ENCODE measurements at places on chromosomes 7 and 10. TPM values are rescaled to one million over a fixed set of nuclear protein-coding genes. Genes with fewer than 3 reads are reported as not detected.

The OR2A12 gene
- total RNA-seq: not detected

DNA sequence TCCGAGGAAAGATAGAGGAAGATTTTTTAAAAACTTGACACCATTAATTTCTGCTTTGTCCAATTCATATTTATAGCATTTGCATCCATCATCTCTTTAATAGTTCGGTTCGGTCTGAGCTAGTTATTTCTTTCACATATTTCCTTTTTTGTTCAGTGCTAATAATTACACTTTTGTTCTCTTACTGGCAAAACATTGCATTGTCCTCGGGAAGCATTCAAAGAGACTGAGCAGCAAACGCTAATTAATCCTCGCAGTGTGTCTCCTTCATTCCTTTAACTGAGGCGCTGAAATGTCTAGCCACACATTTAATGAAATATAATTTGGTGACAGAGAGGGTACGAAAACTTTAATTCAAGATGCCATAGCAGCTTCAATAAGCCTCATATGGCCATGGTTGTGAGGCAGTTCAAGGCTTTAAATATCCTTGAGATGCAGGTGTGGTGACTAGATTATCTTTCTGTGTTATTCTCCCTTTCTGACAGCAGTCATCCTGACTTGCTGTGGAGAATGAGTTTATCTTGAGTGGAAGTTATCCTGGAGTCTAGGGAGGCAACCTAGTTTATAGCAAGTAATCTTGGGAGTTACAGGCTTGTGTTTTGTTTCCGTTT, 431.4 kb downstream of the SDK1 start:
- no peak for DNase-seq

- no peak for DNase-seq
Measured at GRCh38 chr7:136063326-136063666, 86.1 kb upstream of the MTPN start.

DNA sequence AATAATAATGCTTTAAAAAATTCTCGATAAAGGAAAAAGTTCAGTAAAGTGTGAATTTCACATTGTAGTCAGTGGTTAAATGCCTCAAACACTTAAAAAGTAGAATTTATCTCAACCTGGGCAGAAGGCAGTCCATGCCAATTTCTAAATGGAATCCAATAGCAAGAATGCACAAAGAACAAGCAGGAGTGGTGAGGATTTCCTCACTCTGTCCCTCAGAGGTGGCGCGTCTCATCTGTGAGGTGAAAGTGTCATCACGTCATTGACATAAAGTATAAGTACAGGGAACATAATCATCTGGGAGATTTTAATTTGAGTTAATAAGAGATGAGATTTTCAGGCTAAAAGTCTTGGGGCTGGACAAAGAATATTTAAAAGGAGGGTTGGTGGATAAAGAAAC, 10.0 kb upstream of the PRKCQ start:
- no peak for DNase-seq

DNA sequence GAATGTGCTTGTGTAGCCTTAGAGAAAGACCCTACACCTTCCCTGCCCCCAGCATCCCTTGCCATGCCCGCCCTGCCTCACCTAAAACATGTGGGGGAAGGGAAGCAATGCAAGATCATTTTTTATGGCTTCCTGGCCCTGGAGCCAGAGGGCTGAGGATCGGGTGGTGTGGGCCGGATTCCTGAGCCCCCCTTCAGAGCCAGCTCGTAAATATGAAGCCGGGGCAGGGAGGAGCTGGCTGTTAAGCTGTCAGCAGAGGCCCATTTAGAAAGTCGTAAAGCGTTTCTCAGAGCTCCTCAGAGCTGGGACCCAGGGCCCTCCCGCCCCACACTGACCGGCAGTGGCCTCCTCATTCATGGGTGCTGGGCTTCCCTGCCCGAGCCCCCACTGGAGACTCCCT, 23.9 kb downstream of the UNC5B start:
- DNase-seq: no peak

The SDK1 gene
- total RNA-seq: 0.04 TPM

DNA sequence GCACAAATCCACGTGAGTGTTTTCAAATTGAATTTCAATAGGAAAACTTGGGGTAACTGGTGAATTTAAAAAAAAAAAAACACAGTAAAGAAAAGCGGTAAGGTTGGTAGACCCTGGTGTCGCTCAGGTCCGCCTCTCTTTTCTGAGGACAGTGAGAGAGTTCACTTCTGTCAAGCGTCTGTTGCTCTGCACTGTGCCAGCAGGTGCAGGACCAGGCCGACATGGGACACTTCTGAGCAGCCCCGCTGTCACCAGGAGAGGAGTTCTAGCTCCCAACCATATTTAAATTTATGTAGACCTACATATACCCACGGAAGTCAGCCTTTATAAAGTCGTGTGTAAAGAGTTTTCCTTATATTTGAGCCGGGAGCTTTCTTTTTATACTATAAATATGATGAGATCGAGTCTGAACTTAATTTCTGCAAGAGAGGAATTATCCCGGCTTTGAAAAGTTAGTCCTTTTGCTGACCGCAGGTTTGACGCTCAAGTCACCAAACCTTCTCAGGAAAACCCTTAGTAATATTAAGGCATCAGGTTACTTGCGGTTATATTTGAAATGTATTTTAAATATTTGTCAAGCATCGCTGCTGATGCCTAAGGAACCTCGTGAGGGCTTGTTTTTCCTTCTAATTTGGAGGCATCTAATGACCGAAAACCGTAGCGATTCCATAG, 531 bp downstream of the IKZF1 start:
- peak; percentile 65 for DNase-seq

- DNase-seq: no peak
Measured at GRCh38 chr7:5425507-5426225, 2.0 kb upstream of the TNRC18 start.

- no peak for DNase-seq
Measured at GRCh38 chr7:115249080-115249479, 327.2 kb downstream of the MDFIC start.

DNA sequence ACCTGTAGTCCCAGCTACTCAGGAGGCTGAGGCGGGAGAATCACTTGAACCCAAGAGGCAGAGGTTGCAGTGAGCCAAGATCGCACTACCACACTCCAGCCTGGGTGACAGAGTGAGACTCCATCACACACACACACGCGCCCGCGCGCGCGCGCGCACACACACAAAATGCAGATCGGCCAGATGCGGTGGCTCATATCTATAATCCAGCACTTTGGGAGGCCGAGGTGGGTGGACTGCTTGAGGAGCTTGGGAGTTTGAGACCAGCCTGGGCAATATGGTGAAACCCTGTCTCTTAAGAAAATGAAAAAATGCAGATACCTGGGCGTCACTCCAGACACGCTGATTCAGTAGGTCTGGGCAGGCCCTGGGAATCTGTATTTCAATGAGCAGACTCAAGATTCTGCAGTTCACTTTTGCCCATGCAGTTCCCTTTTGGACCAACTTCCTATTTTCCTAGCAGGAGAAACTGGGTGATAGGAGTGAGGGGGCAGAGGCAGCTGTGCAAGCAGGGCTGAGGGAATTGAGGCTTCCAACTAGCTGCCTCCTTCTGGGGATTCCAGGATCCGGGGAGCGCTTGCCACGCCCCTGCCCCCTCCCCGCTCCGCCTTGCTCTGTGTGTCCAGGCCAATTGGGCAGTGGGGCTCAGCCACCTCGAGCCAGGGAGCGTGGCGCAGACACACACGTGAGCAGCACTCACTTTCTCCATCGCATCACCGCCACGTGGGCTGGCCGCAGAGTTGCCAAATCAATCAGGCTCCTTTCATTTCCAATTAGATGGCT, 173.6 kb downstream of the SH3PXD2A start:
- DNase-seq: no peak

The ASL gene
- total RNA-seq: 27.7 TPM

DNA sequence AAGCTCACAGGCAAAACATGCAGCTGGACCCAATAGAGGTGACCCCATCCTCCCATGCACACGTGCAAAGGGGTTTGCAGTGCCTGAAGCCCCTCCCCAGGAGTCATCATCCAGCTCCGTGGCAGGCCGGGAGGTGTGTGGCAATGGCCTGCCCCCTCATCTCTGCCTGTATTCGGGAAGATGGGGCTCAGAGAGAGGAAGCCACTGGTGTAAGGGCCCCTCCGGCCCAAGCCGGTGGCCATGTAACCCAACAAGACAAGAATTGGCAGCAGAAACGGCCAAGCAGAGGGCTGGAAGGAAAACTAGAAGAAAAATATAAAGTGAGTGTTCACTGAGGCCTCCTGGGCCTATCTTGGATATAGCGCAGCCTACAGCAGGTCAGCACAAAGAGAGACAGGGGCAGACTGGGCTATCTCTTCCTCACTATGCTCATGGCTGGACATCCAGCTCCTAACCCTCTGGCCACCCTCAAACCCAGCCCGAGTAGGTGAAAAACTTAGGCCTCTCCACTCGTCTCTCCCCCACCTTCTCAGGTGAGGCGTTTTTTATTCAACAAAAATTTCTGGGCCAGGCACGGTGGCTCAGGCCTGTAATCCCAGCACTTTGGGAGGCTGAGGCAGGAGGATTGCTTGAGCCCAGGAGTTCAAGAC, 158.1 kb downstream of the CCDC3 start:
- no peak for DNase-seq

GRCh38 chr10:71753091-71753959, 20.0 kb downstream of the VSIR start:
- no peak for DNase-seq

DNA sequence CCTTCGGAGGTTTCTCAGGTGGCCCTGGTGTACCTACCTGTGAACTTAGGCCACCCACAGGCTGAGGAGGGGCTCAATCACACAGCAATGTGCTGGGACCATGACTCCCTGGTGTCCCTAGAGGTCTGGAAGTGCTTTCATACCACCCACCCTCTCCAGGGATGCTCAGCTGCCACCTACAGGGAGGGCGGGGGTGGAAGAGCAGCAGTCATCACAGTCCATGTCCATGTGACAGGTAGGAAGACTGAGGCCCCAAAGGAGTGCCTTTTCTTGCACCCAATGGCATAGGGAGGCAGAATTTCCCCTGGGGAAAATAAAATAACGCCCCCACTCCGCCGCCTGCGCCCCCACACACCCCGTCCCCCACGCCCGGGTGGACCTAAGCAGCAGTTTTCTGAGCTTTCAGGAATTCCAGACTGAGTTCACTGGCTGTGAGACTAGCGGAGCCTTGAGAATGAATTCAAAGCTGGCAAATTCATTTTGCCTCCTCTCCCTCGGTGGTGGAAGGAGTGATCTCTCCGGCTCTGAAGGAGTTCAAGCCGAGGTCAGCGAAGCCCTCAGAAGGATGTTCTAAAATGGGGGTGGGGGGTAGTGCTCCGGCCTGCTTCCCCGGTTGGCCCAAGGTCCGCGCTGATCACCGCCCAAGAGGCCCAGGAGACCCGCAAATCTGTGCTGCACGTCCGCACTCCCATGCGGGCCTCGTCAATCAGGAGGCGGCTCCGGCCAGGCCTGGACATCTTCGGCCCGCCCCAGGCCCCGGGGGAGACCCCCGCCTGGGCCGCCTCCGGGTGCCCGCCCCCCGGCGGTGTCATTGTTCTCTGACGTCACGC, 2.1 kb upstream of the ZMIZ1 start:
- DNase-seq: no peak

GRCh38 chr7:14691597-14692203, 210.9 kb downstream of the DGKB start:
- peak; percentile 25 for DNase-seq

GRCh38 chr7:24304494-24305095, 20.6 kb downstream of the NPY start:
- DNase-seq: no peak

The CYREN gene
- 79.9 TPM for total RNA-seq

The DPYSL4 gene
- total RNA-seq: 3.2 TPM

GRCh38 chr10:114697061-114697598, 39.1 kb upstream of the ABLIM1 start:
- no peak for DNase-seq

DNA sequence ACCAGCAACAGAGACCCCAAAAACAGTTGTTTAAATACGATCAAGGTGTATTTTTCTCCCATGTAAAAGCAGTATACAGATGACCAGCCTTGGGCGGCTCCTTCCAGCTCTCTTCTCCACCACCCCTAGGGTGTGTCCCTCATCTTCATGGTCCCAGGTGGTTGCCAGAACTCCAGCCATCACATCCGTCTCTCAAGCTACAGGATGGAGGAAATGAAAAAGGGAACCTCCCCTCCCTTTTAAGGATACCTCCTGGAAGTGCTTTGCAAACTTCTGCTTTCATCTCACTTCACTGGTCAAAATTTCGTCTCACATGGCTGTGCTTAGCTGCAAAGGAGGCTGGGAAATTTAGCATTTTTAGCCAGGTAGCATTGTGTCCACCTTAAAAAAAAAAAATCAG, 59.3 kb downstream of the C10orf105 start:
- no peak for DNase-seq

The CBX3 gene
- 296 TPM for total RNA-seq

- DNase-seq: no peak
Measured at GRCh38 chr10:104835422-104835821, 194.3 kb downstream of the SORCS3 start.

GRCh38 chr7:15113752-15114151, 211.2 kb upstream of the DGKB start:
- DNase-seq: no peak

GRCh38 chr7:93897680-93898079, 7.1 kb upstream of the TFPI2 start:
- no peak for DNase-seq

GRCh38 chr7:155073922-155074321, 3.8 kb downstream of the HTR5A start:
- DNase-seq: no peak

GRCh38 chr7:130134106-130134636, 63.8 kb downstream of the KLHDC10 start:
- DNase-seq: no peak

The WIPF3 gene
- not detected for total RNA-seq

GRCh38 chr7:105261689-105262088, 127.0 kb downstream of the SRPK2 start:
- DNase-seq: no peak

The HYAL4 gene
- total RNA-seq: not detected

- DNase-seq: no peak
Measured at GRCh38 chr7:30411173-30411572, 67.4 kb downstream of the NOD1 start.

GRCh38 chr10:101935431-101935830, 91.8 kb upstream of the KCNIP2 start:
- no peak for DNase-seq

The RET gene
- total RNA-seq: not detected

- DNase-seq: no peak
Measured at GRCh38 chr10:30727524-30727923, 98.0 kb upstream of the LYZL2 start.

GRCh38 chr7:114622221-114622620, 207.6 kb downstream of the FOXP2 start:
- no peak for DNase-seq

GRCh38 chr10:16816830-16817124, 447 bp downstream of the RSU1 start:
- no peak for DNase-seq

The DNAH11 gene
- 0.02 TPM for total RNA-seq

DNA sequence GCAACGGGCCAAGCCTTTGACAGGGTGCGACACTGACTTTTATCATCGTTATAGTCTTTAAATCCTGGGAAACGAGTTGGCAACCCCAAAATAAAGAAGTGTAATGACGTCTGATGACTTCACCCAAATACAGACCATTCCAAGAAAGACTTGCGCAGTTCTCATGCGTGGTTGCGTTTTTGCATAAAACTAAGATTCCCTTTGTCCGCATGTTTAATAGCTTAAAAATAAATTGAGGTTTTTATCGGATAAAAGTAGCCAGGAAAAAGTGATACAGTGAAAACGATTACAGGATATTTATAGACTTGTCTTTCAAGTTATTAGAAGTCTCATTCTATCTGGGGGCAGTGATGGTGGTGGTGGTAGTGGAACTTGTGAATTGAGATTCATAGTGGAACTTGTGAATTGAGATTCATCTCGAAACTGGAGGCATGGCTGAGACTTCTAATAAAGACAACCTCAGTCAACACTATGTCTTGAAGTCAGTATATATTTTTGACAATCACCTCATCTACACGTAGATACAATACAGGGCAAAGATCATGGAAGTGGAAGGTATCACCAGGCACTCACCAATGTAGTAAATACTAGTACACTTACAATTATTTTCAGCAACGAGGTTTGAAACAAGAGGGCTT, 1.2 kb upstream of the NAMPT start:
- no peak for DNase-seq
